ENCODE measurements at places on chromosomes 1 and 21.

GRCh38 chr1:6125366-6125765, 54.8 kb downstream of the CHD5 start:
- DNase-seq, result no peak

GRCh38 chr1:55690366-55690765, 475.2 kb upstream of the USP24 start:
- DNase-seq, result no peak

DNA sequence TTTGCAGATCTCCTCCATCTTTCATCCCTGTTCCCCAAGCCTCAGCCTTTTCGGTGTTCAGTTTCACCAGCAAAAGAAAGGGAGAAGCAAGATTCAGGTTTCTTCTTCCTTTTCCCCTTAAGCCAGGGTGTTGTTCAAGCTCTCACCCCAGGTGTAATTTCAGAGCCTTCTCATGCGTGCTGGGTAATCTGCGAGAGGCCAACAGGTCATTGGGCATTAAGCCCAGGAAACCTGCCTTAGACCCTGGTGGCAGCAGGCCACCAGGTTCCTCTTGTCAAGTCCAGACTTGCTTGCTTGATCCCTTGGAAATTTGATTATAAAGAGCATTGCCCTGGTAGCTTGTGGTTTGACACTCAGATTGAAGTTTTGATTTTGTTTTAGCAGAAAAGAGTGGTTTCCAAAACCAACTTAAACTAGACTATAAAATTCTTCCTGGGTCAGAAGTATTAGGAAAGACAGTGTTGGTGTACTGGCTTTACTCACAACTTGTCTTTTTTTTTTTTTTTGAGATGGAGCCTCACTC, 6.9 kb downstream of the AKR1A1 start:
- DNase-seq, result no peak

DNA sequence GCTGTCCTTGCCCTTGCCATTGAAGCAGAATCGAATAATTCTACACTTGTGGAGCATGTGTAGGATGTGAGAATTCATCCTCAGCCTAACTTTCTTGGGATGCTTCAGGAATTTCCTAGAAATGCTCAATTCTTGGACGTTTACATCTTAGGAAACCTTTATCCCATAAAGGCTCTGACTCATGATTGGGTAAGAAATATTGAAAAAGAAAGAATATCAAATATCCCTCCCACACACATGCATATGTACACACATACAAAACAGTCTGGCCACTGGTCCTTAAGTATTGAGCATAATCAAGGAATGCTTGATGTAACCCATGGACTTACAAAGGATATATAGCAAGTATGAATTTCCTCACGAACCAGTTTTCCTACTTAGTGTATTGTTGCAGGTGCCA, 83.9 kb upstream of the IPO9 start:
- peak; percentile 54 for DNase-seq

DNA sequence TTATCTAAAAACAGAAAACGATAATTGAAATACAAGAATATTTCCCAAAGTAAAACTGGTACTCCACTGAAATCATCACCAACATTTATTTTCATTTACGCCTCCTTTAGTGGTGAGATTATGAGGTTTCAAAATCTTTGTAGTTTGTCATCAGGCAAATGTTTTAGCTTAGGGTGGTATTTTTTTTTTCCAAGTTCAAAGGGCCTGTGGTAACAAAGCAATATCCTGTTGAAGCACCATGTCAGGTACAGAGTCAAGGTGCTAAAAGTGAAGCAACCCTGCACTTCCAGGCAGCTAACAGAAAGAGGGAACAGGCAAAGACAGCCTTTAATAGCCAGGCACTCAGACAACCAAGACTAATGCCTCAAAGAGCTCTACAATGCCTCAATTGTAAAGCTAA, 89.2 kb downstream of the JAK1 start:
- DNase-seq, result no peak

GRCh38 chr1:5598824-5599395, 393.3 kb downstream of the NPHP4 start:
- DNase-seq, result no peak

GRCh38 chr1:181113059-181113641, 24.6 kb downstream of the IER5 start:
- peak; percentile 60 for DNase-seq

DNA sequence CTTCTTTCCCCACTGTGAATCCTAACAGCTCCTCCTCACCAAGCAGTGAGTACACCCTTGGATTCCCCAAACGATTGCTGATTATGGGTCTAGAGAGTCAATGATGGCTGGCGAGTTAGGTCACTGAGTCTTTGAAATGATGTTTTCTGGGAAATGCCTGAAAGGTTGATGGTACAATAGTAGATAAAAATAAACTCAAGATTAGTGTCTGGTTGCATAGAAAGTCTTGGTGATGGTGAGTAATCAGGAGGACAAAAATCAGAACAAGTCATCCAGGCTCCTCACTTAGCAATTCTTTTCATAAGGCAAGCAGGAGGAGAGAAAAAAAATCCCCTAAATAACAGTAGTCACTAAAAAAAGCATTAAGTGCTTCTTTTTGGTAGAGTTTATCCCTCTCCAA, 22.6 kb downstream of the HLX start:
- DNase-seq, result peak; percentile 18

DNA sequence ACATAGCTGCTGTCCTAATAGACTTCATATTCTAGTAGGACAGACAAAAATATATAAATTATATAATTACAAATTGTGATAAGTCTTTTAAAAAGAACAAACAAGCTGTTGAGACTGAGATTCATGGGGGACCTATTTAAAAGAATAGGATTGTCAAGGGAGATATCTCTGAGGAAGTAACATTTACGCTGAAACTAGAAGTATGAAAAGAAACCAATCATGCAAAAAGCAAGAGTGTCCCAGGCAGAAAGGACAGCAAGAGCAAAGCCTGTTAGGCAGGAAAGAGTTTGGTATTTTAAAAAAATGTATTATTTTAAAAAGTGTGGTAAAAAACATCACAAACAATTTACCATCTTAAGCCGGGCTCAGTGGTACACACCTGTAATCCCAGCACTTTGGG, 9.1 kb upstream of the METTL13 start:
- no peak for DNase-seq

DNA sequence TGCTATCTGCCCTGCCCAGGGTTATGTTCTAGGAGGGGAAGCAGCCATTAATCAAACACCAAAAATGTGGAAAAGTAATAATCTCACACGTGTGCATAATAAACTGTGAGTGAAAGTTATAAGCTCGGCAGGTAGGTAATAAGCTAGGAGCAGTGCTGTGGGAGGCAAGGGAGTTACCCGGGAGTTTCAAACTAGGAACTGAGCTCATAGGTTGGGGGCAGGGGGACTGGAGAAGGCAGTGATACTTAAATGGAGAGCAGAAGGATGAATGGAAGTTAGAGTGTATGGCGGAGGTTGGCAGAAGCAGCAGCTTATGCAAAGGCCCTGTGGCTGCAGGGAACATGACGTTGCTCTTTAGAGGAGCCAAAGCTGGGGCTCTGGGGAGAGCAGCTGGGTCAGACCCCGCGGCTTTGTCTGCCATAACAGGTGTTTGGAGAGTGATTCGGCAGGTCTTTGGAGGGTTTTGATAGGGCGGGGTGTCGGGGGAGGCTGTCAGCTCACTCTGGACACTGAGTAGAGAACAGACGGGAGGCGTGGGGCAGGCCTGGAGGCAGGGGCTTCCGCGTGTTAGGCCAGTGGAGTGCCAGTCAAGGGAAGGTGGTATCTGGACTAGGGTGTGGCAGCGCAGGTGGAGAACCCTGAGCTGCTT, 20.0 kb downstream of the PTPRF start:
- DNase-seq, result no peak

DNA sequence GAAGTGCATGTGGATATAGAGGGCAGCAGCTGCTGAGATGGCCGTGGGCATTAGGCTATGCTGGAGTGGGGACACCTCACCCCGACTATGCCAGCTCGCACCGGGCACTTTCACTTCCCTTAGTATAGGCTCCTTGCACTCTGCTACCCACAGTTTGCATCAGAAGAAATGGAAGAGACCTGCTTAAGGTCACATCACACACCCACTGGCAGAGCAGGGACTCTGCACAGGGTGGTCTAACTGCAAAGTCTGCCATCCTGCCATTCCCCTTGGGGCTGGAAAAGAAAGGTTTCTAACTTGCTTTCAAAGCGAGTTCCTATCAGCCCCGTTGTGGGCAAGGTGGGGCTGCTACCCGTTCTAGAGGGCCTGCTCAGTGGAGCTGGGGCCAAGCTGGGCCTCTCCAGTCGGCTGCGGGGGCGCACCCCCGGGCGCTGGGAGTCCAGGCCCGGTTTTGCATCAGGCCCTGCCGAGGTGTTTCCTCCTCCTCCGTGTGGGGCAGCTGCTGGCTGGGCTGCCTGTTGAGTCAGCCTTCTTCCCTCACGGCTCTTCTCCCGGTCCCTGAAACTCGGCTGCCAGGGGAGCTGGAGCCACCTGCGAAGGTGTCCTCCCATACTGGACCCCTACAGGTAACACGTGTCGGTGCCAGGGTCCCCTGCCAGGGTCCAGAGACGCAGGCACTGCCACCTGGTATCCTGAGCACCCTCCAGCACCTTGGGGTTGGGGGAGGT, at the start of gene SYTL1:
TSS of gene SYTL1 (plus strand) at position 498 of the 728 bp plus-strand sequence. CDS start 3,313 bp downstream, outside the sequence.
- DNase-seq, result peak; percentile 87

DNA sequence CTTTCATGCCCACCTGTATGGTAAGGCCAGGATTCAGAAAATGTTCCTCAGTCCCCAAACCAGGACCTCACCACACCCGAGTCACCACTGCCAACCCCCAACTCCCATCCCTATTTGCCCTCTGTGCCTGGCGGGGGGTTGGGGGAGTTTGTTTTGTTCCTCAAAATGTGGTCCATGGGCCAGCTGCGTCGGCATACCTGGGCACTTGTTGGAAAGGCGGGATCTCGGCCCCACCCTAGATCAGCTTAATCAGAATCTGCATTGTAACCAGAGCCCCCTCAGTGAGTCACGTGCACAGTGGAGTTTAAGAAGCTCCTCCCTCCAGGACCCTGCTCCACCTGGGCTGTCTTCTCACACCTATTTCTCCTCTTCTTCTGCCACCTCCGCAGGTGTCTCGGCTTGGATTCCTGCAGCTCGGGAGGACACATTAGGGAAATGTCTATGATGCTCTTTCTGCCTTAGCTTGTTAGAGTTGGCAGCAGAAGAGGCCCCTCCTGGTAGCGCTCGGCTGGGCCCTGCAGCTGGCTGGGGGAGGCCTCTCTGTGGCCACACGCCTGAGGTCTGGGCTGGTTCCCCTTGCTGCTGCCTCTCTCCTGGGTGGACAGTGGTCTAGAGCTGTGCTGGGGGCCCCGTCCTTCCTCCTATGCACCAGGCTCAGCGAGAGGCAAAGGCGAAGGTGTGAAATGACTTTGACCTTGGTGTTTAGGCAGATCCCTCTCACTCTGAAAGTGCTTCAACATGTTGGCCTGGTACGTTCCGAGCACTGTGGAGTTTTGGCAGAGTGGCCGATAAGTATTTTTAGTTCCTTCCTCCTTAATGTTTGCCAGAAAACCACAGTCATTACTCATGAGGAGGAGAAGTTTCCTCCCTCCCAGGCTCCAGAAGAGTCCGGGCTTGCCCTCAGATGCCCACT, 41.8 kb upstream of the CAMTA1 start:
- peak; percentile 78 for DNase-seq

DNA sequence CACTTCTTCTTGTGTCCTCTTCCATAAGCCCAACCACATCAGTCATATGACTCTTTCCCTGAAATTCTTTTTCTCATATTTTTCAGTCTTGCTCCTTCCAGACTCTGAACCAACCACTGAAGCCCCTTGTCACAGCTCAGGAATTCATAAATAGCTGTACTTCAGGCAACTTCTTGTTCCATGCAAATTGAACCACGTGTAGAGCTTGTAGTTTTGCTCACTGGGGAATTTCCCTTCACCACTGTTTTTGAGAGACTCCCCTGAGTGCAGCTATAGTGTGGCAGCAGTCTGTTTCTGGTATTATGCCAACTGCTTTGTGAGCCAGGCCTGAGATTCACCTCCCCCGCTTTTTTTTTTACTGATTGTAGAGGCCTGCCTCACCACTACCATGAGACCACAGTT, 150.3 kb upstream of the SPAG17 start:
- DNase-seq, result peak; percentile 6

GRCh38 chr1:232789651-232790050, 15.6 kb upstream of the MAP10 start:
- no peak for DNase-seq

DNA sequence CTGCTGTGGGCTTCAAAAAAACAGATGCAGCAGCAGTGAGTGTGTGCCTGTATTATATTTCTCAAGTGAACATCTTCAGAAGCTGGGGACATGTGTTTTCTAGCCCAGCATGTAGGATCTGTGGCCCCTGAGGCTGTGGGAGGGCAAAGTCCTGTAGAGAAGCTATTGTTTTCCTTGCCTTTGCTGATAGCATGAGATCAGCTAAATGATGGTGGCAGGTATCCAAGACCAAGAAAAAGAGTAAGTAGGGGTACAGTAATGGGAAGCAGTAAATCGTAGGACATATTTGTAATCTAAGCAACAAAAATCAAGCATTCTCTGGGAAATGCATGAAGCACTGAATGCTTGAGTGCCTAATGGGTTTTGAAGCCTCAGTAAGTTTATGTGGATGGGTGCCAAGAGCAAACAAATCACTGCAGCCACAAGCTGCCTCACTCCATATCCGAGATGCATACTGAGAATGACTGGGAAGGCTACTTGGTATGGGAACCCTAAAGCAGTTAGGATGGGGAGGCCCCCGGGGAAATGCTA, 98.3 kb downstream of the CD58 start:
- no peak for DNase-seq

GRCh38 chr1:245549996-245550719, 395.4 kb downstream of the KIF26B start:
- no peak for DNase-seq

GRCh38 chr1:180217006-180217405, 13.1 kb upstream of the LHX4 start:
- DNase-seq, result no peak

- DNase-seq, result no peak
Observed at GRCh38 chr1:86933562-86934377, 19.3 kb downstream of the HS2ST1 start.

GRCh38 chr21:17585875-17586450, 26.7 kb downstream of the BTG3 start:
- DNase-seq, result peak; percentile 17

DNA sequence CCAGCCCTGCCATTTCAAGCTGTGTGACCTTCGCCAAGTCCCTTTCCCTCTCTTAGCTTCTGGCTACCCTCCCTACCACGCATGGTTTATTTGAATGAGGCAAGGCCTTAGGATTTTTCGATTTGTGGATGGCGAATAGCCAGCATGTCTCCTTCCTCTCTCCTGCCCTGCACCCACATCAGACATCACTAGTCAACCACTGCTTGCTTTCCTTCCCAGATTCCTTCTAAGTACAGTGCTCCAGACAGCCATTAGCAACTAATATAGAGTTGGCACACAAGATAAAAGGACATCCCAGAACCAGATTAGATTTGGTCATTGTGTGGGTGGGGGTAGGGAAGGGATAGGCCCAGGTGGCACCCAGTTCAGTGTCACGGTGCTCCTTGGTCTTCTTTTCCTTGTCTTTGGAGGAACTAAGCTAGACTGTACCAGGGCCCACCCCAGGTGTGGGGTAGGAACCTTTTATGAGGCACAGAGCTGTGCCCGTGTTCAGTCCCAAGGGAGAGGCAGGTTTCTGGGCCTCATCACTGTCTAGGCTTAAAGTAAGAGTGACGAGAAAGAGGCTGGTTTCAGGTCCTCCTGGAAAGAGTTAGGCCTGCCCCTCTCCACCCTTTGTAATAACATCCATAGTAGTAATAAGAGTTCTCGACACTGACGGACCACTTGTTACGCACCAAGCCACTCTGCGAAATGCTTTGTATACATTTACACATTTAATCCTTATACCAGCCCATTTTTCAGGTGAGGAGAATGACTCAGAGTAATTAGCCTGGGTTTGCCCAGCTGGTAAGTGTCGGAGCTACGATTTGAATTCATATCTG, 8.6 kb downstream of the ALPL start:
- DNase-seq, result no peak

GRCh38 chr21:37532868-37533780, 166.6 kb downstream of the DYRK1A start:
- no peak for DNase-seq

- no peak for DNase-seq
Observed at GRCh38 chr1:107689159-107689558, 275.8 kb downstream of the VAV3 start.

Data from AG08396 (cell line).